ENCODE measurements at places on chromosomes 4 and X. TPM values are rescaled to one million over a fixed set of nuclear protein-coding genes. Genes with fewer than 3 reads are reported as not detected.

Gene XPNPEP2
- not detected for total RNA-seq

Gene NXF2
- total RNA-seq: not detected

Gene CT45A3
- total RNA-seq: not detected

Gene GLA
- 27.2 TPM for total RNA-seq

Gene RBM47
- total RNA-seq: 2.0 TPM

Gene ARR3
- total RNA-seq: not detected

Gene ETNPPL
- not detected for total RNA-seq

Gene MECP2
- total RNA-seq: 28.8 TPM

Gene STBD1
- 3.5 TPM for total RNA-seq

Gene ETDC
- total RNA-seq: not detected

Gene NHSL2
- total RNA-seq: 36.9 TPM

Gene CT45A1
- total RNA-seq: not detected

Data from glomerular endothelial cell (primary cell).